ENCODE measurements at places on chromosomes 3 and 15.

- DNase-seq: no peak
These were observed 526.0 kb upstream of the NR2F2 start for GRCh38 chr15:95804484-95804883.

DNA sequence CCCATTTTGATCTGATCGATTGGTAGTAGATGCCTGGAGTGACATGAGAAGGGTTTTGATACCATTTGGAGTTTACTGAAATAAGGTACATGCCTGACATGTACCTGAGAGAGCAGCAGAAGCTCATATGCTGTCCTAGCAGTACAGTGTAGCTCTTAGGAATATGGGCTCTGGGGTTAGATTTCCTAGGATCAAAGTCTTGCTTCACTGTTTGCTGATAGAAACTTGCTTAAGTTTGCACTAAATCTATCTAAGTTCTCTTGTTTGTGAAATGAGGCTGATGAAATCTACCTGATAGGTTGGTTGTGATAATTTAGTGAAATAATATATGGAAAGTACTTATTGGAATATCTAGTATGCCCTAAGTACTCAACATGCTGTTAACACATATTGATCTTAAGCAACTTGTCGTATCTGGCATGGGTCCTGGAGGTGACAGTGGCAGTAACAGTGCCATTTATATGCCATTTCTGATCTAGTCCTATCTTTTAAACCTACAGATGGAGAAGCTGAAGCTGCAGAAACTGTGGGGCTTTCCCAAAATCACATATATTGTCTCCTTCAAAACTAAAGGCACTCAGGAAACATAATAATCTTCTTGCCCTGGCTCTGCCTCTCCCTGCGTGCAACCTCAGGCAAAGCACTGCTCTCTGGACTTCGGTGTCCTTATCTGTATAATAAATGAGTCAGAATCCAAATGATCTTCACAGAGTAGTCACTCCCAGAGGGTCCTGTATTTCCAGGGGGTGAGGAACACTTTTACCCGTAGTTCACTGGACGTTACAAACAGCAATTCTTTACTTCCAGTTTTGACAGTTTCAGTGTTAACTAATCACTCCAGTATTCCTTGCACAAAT is 223.6 kb upstream of the SETMAR start:
- no peak for DNase-seq

GRCh38 chr3:61562042-61562720 is 810 bp downstream of the PTPRG start:
- DNase-seq: peak; percentile 37

DNA sequence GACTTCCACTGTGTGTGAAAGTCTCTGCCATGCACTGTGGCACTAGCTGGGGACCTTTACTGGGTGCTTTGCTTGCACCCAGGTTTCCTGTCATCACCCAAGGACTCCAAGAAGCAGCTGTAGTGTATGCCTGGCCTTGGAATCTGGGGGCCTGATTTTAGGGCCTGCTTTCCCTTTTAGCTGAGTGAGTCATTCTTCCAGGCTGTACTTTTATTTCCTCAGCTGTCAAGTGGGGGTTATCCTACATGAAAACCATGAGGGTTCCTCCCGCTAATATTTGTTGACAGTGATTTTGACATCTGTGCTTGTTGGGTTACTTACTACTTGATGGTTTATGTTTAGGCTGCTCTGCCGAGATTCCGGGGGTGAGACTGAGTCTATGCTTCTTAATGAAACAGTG is 18.5 kb downstream of the GORASP1 start:
- DNase-seq: peak; percentile 21

DNA sequence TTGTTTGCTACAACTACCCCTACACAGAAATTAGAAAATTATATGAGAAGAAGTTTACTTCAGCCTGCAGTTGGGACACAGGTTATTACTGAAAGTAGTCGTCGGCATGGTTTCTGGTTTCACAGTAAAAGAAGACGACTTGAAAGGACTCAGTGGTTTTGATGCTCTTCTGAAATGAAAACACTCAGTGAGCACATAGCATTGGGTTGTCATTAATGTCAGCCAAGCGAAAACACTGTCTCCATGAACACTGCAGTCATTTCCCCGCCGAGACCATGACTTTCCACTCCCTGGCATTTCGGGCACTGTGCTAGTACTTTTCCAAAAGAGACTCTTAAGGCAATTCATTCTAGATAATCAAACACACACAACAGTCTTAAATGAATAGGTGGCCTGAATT is 69.2 kb upstream of the ICE2 start:
- DNase-seq: no peak

DNA sequence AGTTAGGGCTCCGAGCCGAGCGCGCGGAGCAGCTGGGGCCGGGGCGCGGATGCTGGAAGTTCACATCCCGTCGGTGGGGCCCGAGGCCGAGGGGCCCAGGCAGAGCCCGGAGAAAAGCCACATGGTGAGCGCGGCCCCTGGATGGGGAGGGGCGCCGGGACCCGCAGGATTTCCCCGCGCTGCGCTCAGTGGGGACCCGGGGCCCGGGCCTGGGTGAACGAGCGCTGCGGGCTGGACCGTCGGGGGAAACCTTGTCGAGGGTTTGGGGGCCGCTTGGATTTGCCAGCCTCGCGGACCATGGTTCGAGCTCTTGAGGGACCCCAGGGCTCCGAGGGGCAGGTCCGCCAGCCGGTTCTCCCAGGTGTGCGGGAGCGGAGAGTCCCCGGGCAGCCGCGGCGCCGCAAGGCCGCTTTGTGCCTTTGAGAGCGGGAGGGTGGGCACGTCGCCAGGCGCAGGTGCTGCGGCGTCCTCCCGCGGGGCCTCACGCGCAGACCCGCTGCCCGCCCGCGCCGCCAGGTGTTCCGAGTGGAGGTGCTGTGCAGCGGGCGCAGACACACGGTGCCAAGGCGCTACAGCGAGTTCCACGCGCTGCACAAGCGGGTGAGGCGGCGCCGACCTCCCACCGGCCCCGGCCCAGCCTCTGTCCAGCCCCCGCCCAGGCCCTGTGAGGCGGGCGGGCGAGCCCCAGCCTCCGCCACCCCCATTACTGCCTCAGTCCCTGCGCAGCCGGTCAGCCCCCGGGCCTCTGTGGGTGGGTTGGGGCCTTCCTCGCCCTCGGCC is at the start of gene SNX22:
TSS of gene SNX22 (plus strand) at position 5 of the 780 bp plus-strand sequence. CDS start at position 50, 45 bp downstream.
- DNase-seq: no peak

GRCh38 chr3:19662486-19662885 is 271.5 kb downstream of the EFHB start:
- no peak for DNase-seq

DNA sequence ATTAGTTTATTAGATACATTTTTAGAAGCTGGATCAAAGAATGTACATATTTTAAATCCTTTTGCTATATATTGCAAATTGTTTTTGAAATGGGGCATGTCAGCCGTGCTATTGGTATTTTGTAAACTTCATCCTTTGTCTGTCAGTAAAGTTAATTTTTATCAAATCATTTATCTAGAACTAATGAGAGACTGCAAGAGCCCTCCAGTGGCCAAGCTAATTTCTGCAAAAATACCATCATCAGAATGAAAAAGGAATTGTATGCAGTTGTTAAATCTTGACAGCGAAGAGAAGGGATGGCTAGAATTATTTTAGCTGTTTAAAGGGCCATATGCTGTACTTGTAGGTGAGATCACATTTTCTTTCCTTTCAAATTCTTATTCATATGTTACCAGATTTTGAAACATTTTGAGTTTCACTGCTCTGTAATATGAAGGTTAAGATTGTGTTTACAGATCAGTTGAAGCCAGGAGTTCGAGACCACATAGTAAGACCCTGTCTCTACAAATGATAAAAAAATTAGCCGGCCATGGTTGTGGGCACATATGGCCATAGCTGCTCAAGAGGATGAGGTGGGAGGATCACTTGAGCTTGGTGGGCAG is 8.1 kb upstream of the CLDN11 start:
- DNase-seq: peak; percentile 45

GRCh38 chr15:50113992-50114780 is 4.8 kb downstream of the ATP8B4 start:
- no peak for DNase-seq

DNA sequence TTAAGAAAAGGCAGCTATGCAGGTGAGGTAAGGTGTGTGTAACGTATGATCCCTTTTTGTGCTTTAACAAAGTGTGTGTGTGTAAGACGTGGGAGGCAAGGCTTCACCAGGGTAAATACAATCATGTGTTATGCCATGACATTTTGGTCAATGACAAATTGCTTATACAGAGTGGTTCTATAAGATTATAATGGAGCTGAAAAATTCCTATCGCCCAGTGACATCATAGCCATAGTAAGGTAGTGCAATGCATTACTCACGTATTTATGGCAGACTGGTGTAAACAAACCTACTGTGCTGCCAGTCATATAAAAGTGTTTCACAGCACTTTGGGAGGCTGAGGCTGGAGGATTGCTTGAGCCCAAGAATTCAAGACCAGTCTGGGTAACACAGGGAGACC is 60.2 kb upstream of the LCTL start:
- no peak for DNase-seq
